HEK293T (cell line): ENCODE measurements at places on chromosomes 5 and 9.

- no peak for DNase-seq
Measured at GRCh38 chr5:2141254-2142000, 258.7 kb upstream of the IRX4 start.

DNA sequence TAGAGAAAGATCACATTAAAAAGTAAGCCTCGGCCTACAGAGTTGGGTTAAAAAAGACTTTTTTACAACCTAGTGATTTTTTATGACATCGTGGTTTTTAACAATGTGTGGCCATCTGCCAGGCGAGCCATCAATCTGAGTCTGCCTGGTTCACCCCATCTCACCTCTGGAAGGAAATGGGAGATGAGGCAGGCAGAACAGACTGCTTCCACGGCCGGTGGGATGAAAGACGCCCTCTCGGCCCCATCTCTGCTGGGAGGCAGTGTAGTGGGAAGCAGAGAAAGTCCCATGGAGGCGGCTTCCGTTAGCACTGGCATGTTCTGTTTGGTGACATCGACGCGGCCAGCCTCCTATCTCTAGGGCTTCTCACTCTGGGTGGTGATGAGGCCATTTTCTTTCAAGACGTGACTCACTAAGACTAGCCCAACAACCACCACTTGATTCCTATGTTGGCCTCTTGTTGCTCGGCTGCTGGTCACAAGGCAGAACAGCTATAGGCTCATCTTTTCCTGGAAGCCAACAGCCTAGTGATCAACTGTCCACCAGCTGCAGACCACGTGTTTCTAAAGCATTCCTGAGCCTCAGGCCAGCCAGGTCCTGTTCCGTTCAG, 132.4 kb upstream of the OTULINL start:
- DNase-seq = no peak

GRCh38 chr9:29456940-29457339, 1883.7 kb upstream of the C9orf72 start:
- no peak for DNase-seq

DNA sequence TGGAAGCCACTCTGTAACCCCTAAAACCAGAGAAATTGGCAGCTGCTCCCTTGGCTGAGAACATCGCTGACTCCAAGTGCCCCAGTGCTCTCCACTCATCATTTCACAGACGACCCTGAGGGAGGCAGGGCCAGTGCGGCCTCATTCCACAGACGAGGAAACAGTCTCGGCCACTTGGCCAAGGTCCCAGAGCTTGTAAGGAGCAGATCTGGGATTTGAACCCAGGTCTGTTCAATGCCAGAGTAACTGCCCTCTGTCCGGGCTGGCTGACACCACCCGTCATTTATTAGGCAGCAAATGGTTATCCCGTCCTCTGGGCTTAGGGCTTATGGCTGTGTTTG, 19.9 kb upstream of the IER5L start:
- DNase-seq = no peak

DNA sequence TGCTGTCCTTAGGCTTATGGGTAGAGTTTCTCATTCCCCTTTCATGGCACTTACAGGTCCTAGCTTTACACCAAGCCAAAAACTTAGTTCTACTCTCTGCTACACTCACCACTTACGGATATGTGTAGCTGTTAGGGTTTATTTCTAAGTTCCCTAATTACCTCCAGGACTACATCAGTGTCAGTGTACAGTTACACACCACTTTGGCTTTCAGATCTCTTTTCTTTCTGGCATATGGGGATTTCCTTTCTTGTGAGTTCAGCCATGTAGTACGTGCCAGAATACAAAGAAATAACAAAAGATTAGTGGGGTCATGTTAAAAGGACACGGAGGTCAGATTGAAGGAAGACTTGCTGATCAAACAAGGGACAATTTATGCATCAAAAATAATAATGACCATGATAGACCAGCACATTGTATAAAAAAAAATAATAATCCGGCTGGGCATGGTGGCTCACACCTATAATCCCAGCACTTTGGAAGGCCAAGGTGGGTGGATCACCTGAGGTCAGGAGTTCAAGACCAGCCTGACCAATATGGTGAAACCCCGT, 41.8 kb downstream of the LYRM7 start:
- DNase-seq = no peak

DNA sequence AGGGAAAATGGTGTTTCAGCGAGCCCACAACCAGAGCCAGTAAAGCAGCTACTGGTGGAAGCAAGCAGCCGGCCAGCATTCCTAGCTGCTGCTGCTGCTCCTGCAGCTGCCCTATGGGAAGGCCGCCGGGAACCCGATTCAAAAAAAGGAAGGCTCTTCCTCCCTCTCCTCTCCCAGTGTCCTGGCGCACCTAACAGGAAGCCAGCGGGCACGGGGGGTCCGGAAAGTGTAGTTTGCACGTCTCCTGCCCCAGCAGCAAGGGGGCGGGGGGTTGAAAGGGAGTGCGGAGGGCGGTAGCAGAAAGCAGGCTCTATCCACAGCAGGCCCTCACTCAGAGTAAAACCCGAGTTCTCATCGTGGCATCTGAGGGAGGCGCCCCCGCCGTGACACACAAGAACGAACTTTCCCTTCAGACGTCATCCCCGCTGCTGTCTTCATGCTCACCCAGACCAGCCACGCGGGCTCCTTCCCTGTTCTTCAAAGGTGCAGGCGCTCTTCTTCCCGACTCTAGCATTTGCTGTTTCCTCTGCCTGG, 16.5 kb downstream of the GRXCR2 start:
- DNase-seq = no peak

- no peak for DNase-seq
Measured at GRCh38 chr5:38940230-38940858, 94.5 kb downstream of the OSMR start.

- DNase-seq = no peak
Measured at GRCh38 chr9:35717132-35717870, 14.7 kb downstream of the TLN1 start.

GRCh38 chr5:90866333-90866732, 307.7 kb downstream of the ADGRV1 start:
- DNase-seq = peak; percentile 28

DNA sequence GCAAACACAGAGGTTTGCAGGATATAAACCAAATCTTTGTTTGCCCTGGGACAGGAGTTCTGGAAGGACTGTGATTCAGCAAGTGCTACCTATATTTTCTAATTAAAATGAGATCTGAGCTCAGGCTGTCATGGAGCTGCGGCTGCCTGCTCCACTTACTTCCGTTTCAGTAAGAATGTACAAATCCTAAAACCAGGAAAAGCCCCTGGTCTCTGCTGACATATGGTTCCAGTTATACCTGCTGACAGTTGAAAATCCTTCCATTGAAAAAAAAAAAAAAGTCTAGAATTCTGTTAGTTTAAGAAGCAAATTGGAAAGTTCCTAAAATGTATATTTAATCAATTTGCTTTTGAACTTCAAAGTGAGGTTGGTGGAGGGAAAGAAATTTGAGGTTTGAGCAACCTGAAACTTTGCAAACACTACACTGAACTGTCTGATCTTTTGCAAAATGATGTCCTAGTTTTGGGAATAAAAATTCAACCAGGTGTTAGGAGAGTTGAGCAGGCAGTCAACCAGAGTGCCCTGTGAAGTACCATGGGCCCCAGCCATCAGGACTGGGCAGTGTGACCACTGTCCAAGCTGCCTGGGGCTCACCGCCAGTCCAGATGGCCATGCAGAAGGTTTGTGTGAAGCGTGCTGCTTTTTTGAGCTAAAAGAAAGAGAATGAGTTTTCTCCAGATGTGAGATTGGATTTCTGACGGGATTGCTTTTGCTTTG, 50.6 kb downstream of the SHB start:
- no peak for DNase-seq

DNA sequence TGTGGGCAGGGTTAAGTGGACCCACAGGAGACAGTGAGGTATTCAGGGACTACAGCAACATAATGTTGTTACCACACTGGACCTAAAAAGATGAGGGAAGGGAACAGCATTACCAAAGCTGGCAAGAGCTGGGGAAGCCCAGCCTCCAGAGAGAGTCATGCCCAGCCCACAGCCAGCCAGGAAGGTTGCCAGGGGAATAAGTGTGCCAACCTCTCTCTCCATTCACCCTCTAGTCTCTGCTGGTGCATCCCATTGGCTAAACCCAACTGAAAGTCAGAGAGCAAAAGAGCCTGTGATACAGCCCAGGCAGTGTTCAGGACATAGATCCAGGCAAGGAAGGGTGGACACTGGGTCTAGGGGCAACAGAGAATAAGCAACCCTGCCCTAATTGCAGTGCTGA, 35.8 kb upstream of the AFAP1L1 start:
- no peak for DNase-seq

- DNase-seq = no peak
Measured at GRCh38 chr9:69746859-69747560, 12.8 kb downstream of the PTAR1 start.

GRCh38 chr5:61280205-61280604, 51.9 kb upstream of the ZSWIM6 start:
- DNase-seq = no peak

- DNase-seq = no peak
Measured at GRCh38 chr9:122382901-122383850, 12.4 kb downstream of the PTGS1 start.

DNA sequence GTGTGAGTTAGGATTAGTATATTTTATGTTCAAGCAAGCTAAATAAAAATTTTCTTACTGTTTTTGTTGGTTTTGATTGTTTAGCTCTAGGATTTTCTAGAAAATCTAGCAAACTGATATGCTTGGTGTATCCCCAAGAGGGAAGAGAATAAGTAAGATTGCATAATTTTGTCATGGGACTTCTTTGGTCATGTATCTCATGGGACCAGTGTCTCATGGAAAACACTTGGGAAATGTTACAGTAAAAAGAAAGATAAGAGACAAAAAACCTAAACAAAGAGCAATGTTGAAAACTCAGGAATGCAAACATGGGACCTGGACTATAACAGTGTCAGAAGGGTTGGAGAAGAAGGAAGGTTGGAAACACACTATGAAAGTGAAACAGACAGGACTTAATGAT, 119.4 kb downstream of the TLR4 start:
- DNase-seq = no peak

DNA sequence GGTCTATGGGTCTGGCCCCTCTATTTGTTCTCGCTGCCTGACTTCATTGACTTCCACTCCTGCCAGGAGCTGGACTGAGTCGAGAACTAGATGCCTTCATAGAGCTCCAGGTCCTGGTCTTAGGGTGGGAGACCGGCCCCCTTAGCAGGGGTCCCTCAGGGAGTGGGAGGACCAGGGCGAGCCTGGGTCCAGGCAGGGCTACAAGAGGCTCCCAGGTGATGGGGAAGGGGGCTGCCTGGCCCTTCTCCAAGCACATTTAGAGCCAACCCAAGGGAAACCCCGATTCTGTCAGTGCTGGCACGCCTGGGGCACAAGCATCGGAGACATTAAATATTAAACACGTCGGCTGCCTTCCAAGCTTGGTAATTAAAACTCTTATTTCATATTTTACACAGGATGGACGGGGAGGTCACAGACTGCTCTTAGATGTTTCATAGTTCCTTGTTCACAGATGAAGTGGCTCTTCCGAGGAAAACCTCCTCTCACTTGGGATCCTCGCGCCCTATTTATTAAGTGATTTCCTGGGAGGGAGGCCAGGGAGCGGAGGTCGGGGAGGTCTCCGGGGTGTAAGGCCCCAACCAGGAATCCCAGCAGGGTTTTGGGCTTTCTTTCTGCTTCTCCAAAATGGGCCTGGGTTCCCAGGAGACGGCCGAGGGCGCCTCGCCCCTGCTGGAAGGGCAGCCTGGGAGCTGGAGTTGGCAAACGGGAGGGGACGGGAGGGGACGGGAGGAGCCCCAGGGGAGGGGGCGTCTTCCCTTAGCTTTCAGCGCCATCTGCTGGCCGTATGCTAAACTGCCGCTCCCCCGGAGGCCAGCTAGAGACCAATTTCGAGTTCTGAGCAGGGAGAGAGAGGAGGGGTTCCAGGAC, 23.4 kb upstream of the ZBTB43 start:
- DNase-seq = peak; percentile 91

DNA sequence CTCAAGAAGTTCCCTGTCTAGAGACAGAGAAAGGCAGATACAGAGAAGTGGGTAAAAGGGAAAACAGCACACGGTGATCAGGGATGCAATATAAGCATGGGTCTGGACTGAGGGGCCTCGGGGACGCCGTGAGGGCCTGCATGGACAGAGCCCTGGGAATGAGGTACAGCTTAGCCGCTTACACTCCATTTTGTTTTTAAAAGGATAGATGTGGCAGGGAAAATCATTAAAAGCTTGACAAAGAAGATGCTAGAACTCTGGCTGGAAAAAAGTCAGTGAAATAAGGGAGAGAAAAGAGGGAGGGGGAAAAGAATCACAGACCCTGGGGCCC, 69.1 kb downstream of the EPB41L4B start:
- DNase-seq = no peak

DNA sequence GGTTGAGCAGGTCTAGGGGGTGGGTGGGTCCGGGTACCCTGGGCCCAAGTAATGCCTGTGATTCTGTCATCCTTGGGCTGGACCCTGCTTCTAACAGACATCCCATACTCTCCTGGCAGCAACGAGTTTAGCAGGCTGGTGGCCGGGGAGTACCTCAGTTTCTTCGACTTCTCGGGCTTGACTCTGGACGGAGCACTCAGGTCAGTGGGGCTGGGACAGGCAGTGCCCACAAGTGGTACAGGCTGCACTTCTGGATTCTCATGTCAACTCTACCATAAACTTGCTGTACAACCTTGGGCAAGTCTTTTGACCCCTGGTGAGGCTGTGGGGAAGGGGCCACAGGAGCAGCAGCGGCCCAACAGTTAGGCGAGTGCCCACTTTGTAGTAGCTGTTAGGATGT, 21.8 kb downstream of the PSD2 start:
- DNase-seq = no peak

DNA sequence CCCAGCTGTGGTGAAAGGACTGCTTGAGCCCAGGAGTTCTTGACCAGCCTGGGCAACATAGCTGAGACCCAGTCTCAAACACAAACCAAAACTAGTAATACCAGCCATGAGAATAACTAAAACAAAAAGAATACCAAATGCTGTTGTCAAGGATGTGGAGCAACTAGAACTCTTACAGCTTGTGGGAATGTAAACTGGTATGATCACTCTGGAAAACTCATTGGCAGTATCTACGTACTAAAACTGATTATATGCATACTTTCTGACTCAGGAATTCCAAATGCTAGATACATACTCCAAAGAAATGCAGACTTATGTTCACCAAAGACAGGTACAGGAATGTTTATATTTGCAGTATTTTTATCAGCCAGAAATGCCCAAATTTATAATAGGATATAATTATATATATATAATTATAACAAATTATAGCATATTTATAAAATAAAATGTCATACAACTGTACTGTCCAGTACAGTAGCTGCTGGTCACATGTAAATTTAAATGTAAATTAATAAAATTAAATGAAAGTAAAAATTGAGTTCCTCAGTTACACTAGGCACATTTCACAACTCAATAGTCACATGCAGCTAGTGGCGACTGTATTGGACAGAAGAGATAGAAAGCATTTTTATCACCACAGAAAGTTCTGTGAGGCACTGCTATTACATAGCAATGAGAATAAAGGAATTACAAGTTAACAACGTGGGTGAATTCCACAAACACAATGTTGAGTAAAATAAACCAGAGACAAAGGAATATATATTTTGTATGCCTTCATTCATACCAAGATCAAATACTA, 118.5 kb downstream of the GNAQ start:
- no peak for DNase-seq

- DNase-seq = no peak
Measured at GRCh38 chr5:1855075-1855474, 27.6 kb downstream of the IRX4 start.

GRCh38 chr5:168263121-168263520, 28.3 kb upstream of the WWC1 start:
- DNase-seq = no peak
